ENCODE measurements at places on chromosomes 13 and 19. TPM values are rescaled to one million over a fixed set of nuclear protein-coding genes. Genes with fewer than 3 reads are reported as not detected.

- DNase-seq: peak; percentile 85
These were observed 9.8 kb upstream of the USPL1 start for GRCh38 chr13:30607908-30608307.

The MIR17HG gene
- total RNA-seq: 23.5 TPM

GRCh38 chr13:112194579-112194978, 127.6 kb downstream of the SOX1 start:
- no peak for DNase-seq

GRCh38 chr19:1064661-1065605, 2.0 kb upstream of the ARHGAP45 start:
- no peak for DNase-seq

The TFPT gene
- 34.5 TPM for total RNA-seq

DNA sequence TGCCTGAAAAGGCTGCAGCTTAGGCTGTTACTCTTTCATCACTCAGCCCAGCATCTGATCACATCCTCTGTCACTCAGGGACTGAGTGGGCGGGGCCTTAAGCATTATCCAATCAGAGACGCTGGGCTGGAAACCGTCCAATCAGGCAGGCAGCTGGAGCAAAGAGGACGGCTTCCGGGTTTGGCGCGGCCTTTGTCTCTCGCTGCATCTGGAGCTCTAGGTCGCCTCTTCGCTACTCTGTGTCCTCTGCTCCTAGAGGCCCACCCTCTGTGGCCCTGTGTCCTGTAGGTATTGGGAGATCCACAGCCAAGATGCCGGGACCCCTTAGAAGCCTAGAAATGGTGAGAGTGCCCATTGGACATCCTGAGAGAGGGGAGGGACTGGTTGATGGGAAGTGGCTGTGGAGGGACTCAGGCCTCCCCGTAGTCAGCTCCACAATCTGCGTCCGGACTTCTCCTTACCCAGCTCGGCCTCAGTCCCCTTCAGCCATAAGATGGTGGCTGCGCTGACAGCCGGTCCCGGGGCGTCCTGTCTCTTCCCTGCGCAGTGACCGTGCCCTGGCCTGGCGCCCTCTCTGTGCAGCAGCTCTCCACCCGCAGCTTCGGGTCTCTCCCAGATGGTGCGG, at the start of gene ZNF486:
TSS of gene ZNF486 (plus strand) at position 195 of the 625 bp plus-strand sequence. CDS start at position 312, 117 bp downstream.
- no peak for DNase-seq

GRCh38 chr13:66076417-66076816, 1153.7 kb downstream of the PCDH9 start:
- DNase-seq: no peak

The U2AF1L4 gene
- 13.0 TPM for total RNA-seq

DNA sequence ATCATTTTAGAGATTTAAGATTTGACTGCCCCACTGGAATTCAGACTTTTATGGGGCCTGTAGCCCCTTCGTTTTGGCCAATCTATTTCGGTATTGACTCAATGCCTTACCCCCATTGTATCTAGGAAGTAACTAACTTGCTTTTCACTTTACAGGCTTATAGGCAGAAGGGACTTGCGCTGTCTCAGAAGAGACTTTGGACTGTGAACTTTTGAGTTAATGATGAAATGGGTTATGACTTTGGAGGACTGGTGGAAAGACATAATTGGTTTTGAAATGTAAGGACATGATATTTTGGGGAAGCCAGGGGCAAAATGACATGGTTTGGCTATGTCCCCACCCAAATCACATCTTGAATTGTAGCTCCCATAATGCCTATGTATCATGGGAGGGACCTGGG, 463.0 kb upstream of the KLHL1 start:
- no peak for DNase-seq

DNA sequence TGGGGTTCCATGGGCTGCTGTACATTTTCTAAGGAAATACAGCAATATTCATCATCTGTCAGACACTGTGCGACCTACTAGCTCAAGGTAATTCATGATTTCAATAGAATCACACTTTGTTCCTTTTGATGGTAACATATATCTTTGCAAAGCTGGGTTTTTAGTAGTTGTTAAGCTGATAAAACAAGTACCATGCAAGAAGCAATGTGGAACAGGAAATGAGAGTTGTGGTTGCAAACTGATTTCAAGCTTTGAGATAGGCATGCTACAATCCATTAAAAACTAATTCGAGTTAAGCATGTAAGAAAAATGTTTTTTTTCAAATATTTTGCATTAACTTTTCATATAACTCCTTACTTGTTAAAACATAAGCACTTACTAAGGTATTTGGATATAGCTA, 6.8 kb upstream of the MBNL2 start:
- DNase-seq: no peak

DNA sequence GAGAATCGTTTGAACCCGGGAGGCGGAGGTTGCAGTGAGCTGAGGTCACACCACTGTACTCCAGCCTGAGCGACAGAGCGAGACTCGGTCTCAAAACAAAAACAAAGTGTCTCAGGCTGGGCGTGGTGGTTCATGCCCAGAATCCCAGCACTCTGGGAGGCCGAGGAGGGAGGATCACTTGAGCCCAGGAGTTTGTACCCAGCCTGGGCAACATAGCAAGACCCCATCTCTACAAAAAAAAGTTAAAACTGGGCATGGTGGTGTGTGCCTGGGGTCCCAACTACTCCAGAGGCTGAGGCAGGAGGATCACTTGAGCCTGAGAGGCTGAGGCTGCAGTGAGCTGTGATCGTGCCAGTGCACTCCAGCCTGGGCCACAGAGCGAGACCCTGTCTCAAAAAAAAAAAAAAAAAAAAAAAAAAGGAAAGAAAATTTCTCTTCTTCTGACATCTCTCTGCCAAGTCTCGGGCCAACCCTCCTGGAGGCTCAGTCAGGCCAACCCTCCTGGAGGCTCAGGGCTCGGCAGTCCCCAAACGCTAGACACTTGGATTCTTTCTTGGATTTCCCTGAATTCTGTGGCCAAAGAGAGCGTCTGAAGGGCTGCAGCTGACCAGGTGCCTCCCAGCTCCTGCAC, 26.3 kb downstream of the ARID3A start:
- DNase-seq: no peak

The SIGLEC12 gene
- total RNA-seq: not detected

The FOSB gene
- total RNA-seq: 0.56 TPM

The TDRD12 gene
- total RNA-seq: not detected

GRCh38 chr13:82136880-82137279, 1745.4 kb downstream of the SLITRK1 start:
- DNase-seq: no peak

- DNase-seq: no peak
These were observed 74.4 kb downstream of the FGF9 start for GRCh38 chr13:21745307-21745706.

The ATP12A gene
- not detected for total RNA-seq

The TTC9B gene
- not detected for total RNA-seq

- DNase-seq: no peak
These were observed 280.6 kb downstream of the SHISA2 start for GRCh38 chr13:25771202-25771601.

DNA sequence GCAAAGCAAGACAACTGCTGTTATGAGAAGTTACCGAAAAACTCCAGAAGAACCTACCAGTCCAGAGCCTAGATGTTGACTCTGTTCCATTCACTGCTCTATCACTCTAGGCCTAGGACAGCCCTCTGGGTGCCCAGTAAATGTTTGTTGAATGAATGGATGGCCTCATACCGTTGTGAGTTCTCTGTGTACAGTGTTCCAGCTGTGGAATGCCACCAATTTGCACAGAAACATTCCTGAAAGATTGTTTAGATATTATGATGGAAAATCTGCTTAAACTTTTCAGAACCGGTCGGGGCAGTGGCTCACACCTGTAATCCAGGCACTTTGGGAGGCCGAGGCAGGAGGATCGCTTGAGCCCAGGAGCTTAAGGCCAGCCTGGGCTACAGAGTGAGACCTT, 1.3 kb upstream of the FBL start:
- DNase-seq: no peak

The ZNF723 gene
- total RNA-seq: not detected

DNA sequence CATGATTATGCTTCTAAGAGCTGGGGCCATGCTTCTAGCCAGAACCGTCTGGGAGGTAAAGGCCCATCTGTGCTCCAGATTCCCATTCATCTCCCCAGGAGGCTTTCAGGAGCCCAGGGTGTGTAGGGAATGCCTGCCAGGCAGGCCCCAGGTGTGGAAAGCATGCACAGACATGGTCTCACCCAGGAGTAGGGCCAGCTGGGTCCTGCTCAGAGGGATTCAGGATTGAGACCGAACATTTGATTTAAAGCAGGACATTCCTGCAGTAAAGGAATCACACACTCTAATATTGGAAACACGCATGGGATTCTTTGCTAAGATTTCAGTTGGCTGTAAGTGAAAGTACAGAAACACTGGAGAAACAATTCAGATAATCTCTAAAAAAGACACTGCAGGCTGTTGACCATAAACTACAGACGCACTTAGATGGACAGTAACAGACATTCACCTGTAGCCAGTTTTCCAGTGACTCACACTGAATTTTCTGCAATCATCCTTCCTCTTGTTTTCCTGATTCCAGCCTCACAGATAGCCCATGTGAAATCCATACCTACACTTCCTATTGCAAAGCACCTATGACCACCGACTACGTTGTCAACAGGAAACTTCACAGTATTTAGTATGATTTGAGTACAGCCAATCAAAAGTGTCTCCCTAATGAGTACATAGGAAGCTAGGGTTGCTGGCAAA, 257.8 kb downstream of the TBC1D4 start:
- no peak for DNase-seq

GRCh38 chr19:310141-310651, 19.0 kb upstream of the PLPP2 start:
- DNase-seq: no peak

DNA sequence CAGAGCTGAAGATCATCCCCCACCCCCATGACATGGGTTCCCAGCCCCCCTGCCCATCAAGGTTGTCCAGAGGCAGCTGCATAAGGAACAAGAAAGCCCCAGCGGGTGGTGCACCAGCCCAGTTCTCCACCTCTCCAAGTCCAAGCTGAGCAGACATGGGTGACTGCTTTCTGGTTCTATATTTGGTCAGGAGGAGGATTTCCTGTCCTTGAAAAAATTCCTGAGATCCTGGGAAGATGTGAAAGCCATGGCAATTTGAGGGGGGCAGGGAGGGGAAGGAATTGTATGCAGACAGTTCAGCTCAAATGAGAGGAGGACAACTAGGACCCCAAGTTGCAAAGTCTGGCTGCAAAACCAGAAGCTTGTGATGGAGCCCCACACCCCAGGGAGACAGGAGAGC, 55.4 kb upstream of the ADGRE5 start:
- no peak for DNase-seq

The SWSAP1 gene
- total RNA-seq: 3.0 TPM

DNA sequence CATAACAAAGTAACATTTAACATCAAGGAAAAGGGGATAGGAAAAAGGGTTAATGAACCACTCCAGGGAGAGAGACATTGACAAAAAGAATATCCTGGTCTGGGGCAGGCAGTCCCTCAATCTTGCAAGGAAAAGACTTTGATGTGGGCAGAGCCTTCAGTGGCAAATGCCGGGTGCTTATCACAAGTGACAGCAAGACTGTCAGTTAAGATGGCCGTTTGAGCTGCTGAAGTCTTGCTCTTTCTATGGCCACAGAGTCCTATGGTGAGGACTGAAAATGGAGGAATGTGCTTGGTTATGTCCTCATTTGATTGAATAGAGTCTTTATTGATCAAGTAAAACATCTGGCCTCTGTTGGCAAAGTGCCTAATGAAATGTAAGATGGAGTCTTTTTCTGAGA, 112.1 kb downstream of the B3GLCT start:
- no peak for DNase-seq

- DNase-seq: no peak
These were observed at the start of gene FLT3LG for GRCh38 chr19:49473868-49474541. Gene FLT3LG (plus strand): TSS chr19:49474215. CDS start chr19:49474640, 425 bp downstream.

DNA sequence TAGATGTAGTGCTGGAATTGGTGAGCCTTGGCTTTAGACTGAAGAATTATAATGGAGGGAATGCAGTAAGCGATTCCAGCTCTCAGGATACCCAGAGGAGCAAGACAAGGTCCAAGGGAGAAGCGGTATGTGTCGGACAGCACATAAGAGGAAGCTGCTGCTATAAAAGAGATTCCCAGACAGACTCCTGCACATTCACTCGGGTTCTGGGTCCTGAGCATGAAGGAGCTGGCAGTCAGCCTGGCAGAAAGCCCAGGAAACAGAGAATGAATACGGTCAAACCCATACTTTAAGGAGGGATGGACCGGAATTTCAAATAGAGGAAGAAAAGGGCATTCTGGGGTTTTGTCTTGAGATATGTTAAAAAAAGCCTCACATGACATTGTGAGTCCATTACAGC, 308.3 kb downstream of the DNAJC15 start:
- no peak for DNase-seq

All from GM12878 (cell line).